ENCODE measurements at places on chromosomes 3 and 15.

DNA sequence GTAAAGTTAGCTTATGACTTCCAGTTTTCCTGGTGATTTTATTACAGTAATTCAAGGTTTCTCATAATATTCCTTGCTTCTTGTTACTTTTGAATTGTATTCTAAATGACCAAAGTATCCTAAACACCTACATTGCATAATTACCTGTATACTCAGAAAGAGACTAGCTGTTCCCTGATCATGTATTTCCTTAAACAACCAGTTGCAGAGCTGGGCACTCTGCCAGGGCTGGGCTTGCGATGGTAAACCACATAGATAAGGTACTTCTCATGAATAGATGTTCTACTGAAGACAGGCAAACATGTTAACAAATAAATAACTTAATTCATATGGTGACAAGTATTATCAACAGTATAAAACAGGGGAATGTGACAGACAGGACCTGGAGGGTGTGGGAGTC lies 142.3 kb upstream of the WNT5A start:
- no peak for DNase-seq

DNA sequence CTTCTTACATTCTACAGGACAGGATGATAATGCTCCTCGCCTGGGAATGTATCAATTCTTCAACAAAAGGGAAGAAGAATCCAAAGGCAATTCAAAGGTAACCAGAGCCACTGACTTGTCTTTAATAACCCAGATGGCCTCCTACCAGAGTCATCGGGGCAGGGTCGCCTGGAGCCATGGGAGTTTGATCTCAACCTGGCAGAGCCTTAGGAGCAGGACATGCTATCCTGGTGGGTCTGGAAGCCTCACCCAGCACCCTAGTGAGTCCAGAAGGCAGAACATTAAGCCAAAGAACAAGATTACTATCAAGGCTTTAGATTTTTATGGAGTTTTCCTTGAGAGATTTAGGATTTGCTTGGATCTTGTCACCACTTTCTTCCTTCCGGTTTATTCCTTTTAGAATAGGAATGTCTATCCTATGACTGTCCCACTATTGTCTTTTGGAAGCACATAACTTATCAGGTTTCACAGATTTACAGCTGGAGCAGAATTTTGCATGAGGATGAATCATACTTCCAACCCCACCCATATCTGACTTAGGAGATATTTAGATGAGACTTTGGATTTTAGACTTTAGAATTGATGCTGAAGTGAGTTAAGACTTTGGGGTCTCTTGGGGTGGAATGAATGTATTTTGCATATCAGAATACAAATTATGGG lies 330.3 kb upstream of the GOLIM4 start:
- no peak for DNase-seq

DNA sequence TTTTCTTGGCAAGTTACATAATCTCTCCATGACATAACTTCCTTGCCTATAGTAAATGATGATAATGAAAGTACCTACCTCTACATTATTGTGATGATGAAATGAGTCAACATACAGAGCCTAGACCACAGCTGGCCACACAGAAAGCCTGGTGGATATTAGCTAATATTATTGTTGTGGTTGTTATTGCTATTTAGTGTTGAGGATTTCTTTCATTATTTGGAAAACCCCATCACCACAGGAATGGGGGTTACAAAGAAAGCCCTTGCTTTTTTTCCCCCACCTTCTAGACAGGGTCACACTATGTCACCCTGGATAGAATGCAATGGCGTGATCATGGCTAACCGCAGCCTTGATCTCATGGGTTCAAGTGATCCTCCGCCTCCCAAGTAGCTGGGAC lies 125.0 kb downstream of the PDZRN3 start:
- DNase-seq, result no peak

DNA sequence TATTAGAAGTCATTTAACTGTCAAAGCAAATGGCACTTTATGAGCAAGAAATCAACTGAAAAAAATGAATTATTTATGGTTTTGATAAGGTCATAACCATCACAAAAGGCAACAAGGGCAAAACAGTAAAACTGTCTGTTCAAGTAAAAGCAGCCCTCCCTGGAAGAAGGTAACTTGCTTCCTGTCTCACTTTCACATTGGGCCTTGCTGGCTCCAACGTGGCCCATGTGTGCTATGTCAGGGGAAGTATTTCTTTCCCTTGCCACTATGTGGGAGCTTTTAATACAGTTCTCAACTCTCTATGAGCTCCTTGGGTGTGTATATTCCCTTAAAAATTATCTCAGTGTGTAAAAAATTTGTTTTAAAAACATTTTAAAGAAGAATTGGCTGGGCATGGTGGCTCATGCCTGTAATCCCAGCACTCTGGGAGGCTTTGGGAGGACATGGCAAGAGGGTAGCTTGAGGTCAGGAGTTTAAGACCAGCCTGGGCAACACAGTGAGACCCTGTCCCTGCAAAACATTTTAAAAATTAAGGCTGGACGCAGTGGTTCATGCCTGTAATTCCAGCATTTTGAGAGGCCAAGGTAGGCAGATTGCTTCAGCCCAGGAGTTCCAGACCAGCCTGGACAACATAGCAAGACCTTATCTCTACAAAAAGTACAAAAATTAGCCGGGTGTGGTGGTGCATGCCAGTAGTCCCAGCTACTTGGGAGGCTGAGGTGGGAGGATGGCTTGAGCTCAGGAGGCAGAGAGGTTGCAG lies 45.2 kb upstream of the TJP1 start:
- DNase-seq, result no peak
